ENCODE measurements at places on chromosomes 3 and 15.
A peak's percentile ranks its signal among the peaks of the same experiment; 100 is the strongest.

DNA sequence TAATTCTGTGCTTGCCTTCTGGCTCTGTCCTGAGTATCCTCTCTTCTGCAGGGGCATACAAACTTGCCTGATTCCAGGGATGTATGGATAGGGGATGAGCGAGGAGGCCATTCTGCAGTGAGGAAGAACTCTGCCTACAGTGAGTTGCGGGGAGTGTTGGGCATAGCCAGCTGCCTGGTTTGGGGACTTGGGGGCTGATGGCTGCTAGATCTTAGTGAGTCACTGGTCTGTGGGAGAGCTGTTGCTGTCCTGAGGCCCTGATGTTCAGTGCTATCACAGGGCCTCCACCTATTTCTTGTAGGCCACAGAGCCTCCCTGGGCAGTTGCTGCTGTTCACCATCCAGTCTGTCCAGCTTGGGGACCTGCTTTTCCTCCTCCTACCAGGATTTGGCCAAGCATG, 20.3 kb downstream of the CDAN1 start:
- DNase-seq: no peak

- DNase-seq: no peak
These were observed 156.0 kb upstream of the CD96 start for GRCh38 chr3:111385971-111386495.

GRCh38 chr3:9903238-9903624, 583 bp downstream of the IL17RE start:
- DNase-seq: no peak

GRCh38 chr15:75067123-75067830, 43.9 kb downstream of the PPCDC start:
- DNase-seq: no peak

DNA sequence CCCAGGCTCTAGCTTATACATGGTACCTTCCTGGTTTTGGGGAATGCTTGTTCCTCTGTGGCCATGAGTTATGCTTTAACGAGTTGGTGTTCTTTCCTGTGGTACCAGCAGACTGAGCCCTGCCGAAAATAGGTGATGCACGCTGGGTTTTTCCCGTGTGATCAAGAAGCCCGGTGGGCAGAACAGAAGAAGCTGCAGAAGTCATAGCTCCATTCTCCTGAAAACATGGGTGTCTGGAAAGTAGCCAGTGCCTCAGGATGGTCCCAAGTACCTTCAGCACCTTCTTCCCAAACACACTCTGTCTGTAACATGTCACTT, 25.2 kb downstream of the MAPKBP1 start:
- no peak for DNase-seq

GRCh38 chr3:195897853-195898415, 10.4 kb downstream of the TNK2 start:
- no peak for DNase-seq

DNA sequence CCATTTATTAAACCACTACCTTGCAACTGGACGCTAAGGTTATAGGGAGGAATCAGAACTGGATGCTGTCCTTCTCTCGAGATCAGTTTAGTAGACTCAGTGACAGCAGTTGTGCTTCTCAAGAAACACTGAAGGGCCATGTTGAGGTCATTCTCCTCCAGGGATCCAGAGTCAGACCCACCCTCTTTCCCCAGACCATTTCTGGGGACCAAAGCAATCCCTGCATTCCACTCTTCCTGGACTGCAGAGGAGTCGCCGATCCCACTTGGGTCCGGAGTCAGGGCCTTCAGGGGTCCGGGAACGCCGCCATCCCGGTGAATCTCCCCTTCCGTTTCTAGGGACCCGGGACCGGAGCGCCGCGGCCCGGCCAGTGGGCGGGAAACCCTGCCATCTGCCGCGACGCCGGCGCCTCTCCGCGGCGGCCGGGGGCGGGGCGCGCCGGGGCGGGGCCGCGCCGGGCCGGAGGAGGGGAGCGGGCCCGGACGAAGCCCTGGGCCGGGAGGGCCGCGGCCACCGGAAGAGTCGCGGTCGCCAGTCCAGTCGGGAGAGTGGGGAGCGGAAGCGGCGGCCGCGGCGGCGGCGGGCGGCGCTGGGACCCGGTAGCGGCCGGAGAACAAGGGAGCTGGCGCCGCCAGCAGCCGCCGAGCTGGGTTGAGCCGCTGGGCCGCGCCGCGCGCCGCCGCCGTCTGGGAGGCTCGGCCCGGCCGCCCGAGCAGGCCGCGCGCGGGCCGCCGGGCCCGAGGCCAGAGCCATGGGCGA, at the start of gene DVL3:
Gene DVL3, plus strand, starts transcription at position 493 of the 759 bp plus-strand sequence. Its CDS starts 259 bp downstream, at position 752.
- peak; percentile 15 for DNase-seq
